CD8-positive, alpha-beta memory T cell (primary cell): ENCODE measurements at places on chromosomes 13 and 19.

- no peak for DNase-seq
Measured at GRCh38 chr19:10368101-10368803, 12.1 kb downstream of the TYK2 start.

GRCh38 chr13:77916488-77916887, 2.1 kb downstream of the EDNRB start:
- DNase-seq: no peak

- peak; percentile 60 for DNase-seq
Measured at GRCh38 chr13:27379694-27380641, 44.5 kb upstream of the GTF3A start.

DNA sequence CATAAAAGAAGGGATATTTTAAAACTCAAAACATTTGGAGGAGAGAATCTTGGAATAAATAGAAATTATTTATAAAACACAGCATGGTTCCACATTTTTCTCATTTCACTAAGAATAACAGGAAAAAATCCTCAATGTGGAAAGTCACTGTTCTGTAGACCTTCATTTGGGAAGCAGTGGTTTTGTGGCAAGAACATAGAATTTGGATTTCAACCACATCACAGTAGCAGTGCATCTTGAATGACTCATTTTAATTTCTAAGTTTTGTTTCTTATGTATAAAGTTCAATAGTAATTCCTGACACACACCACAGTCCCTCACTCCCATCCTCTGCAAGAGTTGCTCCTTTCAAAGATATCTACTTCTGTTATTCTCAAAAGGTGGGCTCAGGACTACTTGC, 264.0 kb downstream of the ENOX1 start:
- no peak for DNase-seq
